Memory B cell (primary cell): ENCODE measurements at places on chromosomes 7 and 10.

GRCh38 chr7:123958186-123958703 is 33.2 kb downstream of the SPAM1 start:
- no peak for DNase-seq

DNA sequence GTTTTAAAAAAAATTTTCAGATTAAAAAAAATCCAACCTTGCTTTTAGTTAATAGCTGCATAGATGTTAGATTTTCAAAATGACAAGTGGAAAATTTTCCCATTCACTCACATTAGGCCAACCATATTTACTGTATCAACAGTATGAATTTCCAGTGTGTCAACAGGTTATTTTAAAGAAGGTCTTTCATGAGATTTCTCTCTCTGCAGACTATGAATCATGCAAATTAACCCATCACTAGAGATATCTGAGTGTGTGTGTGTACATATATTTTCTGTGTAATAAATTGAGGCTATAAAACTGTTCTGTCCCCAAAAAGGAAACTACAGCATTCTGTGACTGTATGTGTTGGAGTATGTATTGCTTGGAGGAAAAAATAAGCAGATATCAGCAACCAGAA is 305.6 kb downstream of the ARL4A start:
- DNase-seq: no peak

DNA sequence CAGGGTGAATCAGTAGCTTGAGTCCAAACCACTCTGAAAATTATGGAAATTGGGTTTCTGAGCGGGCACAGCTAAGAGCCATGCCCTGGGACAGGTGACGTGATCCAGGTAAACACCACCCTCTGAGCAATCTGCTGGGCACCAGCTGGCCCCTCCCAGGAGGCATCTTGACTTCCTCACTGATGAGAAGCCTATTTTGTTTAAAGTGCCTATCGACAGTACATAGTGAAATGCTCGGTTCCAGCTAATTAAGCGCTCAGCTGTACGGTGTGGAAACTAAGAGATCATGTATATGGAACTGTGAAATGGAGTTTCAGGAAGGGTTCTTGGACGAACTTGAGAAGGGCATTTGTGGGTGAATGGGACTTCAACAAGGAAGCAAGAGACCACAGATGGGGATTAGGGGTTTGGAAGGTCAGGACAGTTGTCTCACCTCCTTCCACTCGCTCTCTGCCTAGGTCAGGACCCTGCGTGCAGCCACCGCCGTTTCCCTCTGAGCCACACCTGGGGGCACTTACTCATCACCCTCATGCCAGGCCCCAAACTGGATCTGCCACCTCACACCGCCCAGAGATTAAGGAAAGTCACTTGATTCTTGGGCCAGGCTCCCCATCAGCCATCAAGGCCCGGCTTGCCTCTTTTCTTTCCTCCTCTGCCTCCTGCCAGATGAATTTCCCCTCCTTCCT is 3.2 kb downstream of the ITPRIP start:
- DNase-seq: no peak

DNA sequence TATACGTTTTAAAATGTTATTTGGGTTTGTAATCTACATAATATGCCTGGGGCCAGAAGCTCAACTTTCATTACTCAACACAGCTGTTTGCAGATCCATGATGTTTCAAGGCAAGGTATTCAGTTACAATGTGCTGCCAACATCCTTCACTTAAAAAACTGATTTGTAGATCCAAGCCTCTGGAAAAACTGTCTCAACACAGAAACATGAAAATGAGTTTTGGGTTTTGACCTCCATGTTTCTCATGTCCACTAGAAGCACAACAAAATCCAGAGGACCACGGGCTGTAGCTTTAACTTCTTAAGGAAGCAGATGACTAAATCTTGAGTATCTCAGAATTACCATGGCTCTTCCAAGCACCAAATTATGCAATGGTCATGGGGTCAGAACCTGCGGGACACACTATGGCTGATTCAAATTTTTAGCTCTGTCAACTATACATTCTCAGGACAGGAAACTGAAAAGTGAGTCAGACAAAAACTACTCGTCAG is 247.1 kb upstream of the GRB10 start:
- no peak for DNase-seq

DNA sequence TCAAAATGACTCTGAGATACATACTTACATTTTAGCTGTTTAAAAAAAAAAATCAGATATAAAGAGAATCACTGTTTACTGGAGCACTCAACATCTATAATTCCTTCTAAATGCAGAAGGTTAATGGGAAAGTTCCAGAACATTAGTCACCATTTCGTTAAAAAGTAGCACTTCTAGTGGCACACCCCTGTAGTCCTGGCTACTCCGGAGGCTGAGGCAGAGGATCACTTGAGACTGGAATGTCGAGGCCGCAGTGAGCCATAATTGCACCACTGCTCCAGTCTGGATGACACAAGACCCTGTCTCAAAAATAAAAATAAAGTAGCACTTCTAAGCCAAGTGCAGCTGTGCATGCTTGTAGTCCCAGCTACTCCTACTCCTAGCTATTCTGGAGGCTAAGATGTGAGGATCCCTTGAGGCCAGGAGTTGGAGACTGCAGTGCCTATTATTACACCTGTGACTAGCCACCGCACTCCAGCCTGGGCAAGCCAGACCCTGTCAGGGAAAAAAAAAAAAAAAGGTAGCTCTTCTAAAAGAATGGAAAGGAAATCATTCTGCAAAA is 2.2 kb downstream of the FGFBP3 start:
- no peak for DNase-seq

GRCh38 chr10:8618834-8619233 is 564.3 kb downstream of the GATA3 start:
- no peak for DNase-seq

GRCh38 chr10:60594476-60595051 is 183.7 kb upstream of the CDK1 start:
- no peak for DNase-seq

DNA sequence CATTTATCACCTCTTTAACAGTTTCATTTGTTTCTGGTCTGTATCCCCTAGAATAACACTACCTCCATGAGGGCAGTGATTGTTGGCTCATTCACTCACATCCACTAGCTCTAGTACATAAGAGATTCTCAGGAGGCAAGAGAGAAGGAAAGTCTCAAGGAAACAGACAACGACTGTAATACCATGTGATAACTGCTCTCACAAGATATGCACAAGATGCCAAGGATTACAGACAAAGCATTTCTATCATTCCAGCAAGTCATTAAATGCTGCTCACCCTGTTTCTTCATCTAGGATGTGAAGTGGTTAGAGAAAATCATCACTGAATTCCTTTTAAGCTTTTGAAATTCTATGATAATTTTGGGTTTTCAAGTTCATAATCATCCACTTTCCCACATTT is 115.3 kb downstream of the HIBADH start:
- DNase-seq: no peak

- DNase-seq: peak; percentile 3
These were observed at the start of gene COL1A2 for GRCh38 chr7:94394437-94395140. Gene COL1A2 (plus strand): TSS chr7:94394895. CDS start chr7:94395032, 137 bp downstream.

GRCh38 chr7:143042159-143042789 is 9.9 kb upstream of the OR6V1 start:
- no peak for DNase-seq

- no peak for DNase-seq
These were observed 534.3 kb downstream of the PARD3 start for GRCh38 chr10:34280599-34281374.

- DNase-seq: no peak
These were observed 18.1 kb upstream of the DPYSL4 start for GRCh38 chr10:132168571-132169030.

GRCh38 chr10:46517541-46517940 is 38.9 kb downstream of the GPRIN2 start:
- no peak for DNase-seq

DNA sequence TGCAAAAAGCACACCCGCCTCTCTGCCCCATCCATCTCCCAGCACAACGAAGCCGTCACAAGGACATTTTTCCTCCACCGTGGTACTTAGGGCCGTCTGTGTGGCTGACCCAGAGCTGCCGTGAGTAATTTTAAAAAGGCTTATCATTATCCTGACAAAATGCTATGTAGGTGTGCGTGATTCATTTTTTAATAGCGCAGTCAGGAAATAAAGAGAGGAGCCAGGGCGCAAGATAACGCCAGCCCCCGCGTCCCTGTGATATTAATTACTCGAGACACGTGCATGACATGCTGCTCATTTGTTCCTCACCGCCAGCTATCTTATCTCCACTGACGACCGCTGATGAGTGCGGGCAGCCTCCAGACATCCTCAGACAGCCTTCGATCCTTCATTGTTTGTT is 332.7 kb upstream of the PFKP start:
- no peak for DNase-seq

DNA sequence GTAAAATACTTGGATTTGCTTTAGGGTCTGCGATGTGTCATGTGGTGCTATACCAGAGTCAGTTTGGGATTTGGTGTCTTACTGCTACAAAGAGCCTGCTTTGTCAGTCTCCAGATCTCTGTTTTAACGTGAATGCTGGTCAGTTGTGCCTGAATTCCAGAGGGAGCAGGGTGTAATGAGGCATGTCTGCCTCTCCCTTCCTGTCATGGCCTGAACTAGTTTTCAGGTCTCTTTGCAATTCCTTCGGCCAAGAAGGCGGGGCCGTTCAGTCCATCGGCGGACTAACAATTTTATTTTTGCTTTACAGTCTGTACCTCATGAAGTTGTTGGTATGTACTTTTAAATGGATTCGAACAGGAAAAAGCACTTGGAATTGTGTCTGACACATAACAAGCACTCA is 465.1 kb upstream of the ADARB2 start:
- no peak for DNase-seq

DNA sequence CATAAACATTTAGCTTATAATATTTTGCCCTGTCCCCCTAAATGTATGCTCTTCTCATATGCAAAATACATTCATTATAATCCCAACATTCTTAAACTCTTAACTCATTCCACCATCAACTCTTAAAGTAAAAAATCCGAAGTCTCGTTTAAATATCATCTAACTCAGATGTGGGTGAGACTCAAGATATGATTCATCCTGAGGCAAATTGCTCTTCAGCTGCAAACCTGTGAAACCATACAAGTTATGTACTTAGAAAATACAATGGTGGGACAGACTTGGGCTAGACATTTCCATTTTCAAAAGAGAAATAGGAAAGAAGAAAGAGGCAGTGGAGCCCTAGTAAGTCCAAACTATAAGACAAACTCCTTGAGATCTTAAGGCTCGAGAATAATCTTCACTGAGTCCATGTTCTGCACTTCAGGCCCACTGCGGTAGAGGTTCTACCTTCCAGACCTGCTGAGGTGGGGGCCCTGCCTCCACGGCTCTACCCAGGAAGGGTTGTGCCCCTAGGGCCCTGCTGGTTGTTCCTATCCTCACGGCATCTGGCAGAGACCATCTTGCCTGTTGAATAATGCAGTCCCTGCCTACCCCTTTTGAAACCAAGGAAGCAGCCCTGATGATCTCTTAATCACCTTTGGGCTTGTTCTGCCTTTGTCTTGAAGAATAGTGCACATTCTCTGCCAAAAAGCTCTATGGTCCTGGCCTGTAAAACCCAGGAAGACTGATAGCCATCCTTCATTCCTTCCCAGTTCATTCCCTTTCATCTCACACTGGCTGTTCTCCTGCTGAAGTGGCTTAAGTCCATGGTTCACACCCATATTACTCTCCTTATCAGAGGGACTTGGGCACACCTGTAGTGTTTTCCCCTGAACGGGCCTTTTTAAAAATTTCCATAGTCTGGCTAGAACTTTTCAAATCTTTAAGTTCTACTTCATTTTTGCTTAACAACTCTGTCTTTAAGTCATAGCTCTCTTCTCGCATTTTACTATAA is 37.3 kb downstream of the INPP5F start:
- no peak for DNase-seq

DNA sequence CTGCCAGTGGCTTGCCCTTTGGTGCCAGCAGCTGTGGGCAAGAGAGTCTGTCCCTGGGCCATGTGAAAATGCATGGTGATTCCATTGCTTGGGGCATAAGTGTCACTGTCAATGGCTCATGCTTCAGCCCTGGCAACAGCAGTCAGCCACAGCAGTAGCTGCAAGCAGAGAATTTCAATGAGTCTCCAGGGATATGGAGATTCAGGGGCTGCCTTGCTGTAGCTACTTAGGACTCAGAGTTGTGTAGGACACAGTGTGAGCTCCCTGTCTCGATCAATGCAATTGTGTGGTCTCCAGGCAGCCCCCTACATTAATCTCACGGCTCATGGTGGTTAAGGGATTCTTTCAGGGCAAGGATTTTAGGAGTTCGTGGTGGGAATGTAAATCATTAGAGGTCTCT is 126.3 kb upstream of the STARD3NL start:
- DNase-seq: no peak

GRCh38 chr7:24545215-24545614 is 28.0 kb upstream of the PALS2 start:
- no peak for DNase-seq

GRCh38 chr10:68301790-68302502 is 29.9 kb upstream of the HNRNPH3 start:
- DNase-seq: no peak

GRCh38 chr7:102287981-102288278 is 1.3 kb downstream of the SH2B2 start:
- DNase-seq: no peak

GRCh38 chr7:49127359-49127913 is 203.1 kb downstream of the CDC14C start:
- DNase-seq: no peak

DNA sequence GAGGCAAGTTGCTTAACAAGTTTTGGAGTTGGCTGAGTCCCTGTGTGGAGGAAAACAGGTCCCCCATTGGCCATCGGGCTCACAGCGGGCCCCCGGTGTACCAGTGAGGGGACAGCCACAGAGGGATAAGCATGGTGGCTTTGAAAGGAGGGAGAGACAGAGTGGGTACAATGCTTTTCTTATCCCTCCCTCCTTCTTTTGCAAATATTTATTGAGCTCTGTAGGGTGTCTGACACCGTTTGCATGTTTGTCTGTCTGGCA is 2.8 kb downstream of the HTRA1 start:
- no peak for DNase-seq

GRCh38 chr10:132946806-132947546 is 4.6 kb upstream of the CFAP46 start:
- DNase-seq: no peak

DNA sequence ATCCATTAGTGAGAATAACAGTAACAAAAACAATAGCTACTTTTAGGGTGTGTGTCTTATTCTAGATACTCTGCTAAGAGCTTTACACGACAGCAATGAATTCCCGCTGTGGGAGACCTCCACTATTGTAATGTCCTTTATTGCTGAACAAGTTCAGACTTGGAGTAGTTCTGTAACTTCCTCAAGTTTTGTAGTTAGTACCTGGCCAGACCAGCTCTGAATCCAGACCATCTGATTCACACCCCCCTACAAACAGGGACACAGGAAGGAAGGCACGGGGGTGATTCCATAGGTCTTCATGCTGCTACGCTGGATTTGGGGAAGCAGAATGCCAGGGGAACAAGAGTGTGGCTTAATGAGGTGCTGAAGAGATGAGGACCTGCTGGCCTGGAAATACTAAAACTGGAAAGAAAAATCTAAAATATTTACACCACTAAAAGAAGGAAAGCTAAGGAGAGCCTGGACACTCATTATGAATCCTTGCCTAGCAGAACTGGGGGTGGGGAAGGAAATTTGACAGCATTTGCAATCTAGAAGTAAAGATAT is 194.6 kb upstream of the TMEM72 start:
- DNase-seq: no peak
